ENCODE measurements at places on chromosomes 12 and 14.

GRCh38 chr14:67477926-67478799 is 10.4 kb downstream of the TMEM229B start:
- no peak for DNase-seq

DNA sequence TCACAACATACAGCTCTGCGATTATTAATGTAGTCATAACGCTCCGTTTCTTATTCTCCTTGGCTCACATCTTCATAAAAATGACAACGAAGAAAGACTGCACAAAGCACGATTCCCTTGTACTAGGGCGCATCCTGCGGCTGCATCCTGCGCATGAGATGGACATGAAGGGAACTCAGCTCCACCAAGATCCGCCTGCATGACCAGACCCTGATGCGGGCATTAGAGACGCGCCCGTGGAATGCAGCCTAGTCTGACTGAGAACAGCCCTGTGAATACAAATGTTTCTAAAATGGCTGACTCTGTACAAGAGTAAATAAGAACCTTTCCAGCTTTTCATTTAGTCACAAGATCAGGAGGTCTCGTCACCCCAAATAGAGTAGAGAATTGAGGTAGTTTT is 422.2 kb downstream of the NOVA1 start:
- no peak for DNase-seq

DNA sequence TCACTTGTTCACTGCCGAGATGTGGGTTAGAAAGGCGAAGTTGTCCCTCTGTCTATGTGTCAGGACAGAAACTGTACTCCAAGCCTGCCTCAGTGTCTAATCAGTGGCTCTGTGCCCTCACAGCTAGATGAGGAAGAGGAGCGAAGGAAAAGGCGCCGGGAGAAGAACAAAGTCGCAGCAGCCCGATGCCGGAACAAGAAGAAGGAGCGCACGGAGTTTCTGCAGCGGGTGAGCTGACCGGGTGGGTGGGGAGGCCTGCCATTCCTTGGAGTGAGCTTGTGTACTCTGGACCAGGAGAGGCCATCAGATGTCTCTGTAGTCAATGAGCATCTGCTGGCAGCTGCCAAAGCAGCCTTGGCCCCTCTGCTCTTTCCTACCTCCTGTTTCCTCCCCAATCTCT is 33.5 kb downstream of the JDP2 start:
- DNase-seq = no peak

DNA sequence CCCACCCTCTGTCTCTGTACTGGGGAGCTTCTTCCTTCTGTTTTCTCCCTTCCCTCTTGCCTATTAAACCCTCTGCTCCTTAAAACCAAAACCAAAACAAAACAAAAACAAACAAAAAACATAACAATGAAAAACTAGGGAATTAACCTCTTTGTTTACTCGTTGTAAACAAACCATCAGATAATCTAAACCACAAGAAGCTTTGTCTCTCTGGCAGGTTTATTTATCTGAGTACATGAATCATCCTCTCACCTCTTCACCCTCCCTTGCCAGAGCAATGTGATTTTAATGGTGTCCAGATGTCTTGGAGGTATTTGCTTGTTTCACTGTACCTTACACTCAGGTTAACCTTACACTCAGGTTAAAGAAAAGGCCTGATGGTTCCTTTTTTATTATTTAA is 66.1 kb downstream of the DYRK2 start:
- no peak for DNase-seq

GRCh38 chr14:62854951-62855350 is 190.3 kb downstream of the KCNH5 start:
- DNase-seq = no peak

- no peak for DNase-seq
Measured at GRCh38 chr12:124622764-124623163, 55.4 kb upstream of the NCOR2 start.

DNA sequence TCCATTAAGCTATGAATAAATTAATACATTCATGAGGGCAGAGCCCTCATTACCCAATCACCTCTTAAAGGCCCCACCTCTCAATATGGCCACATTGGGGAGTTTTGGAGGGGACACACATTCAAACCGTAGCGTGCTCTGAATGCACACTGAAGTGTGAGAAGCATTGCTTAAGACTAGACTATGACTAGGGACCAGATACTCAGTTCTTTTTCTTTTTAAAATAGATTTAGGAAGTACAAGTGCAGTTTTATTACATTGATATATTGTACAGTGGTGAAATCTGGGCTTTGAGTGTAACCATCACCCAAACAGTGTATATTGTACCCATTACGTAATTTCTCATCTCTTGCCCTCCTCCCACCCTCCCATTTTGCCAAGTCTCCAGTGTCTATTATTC is 21.0 kb upstream of the JDP2 start:
- DNase-seq = no peak

GRCh38 chr12:76706761-76707160 is 57.2 kb upstream of the ZDHHC17 start:
- no peak for DNase-seq

- DNase-seq = no peak
Measured at GRCh38 chr12:3042394-3042793, 34.8 kb upstream of the TSPAN9 start.

- no peak for DNase-seq
Measured at GRCh38 chr14:50091240-50091913, 25.0 kb downstream of the VCPKMT start.

DNA sequence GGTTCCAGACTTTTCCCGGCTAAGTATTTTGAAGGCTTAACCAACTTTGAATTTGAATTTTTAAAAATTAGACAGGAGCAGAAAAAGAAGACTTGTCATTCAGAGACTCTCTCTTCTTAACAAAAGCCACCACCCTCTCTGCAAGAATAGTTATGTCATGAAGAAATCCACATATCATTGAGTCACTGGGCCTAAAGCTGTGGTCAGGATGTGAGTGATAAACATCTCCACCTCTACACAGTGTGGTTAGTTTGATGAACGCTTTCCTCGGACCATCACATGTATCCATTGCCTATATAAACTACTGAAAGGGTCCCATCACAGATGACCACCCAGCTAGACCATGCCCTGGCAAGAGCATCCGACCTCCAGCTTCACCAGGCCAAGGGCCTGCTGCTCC is 226.1 kb downstream of the KSR2 start:
- no peak for DNase-seq

- DNase-seq = no peak
Measured at GRCh38 chr12:14995583-14996425, 23.0 kb downstream of the PDE6H start.

GRCh38 chr12:131131808-131132117 is 178.1 kb downstream of the ADGRD1 start:
- no peak for DNase-seq

GRCh38 chr12:127507341-127507740 is 759.6 kb upstream of the TMEM132C start:
- no peak for DNase-seq

DNA sequence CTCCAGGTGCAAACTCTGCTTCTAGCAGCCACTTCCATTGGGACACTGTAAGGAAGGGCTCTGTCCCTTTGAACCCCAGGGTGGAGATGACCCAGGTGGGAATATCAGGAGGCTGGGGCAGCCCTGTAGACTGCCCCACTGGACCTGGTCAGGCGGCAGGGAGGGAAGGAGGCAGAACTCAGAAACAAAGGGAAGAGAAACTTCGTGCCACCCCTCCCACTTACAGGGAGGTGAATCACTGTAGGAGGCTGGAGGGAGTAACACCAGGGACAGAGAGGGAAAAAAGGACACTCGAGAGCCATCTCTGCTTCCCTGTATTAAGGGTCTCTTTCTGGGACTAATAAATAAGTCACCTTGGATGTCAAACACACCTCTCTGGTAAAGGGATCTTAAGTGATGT is 37.4 kb downstream of the ISCA2 start:
- no peak for DNase-seq

DNA sequence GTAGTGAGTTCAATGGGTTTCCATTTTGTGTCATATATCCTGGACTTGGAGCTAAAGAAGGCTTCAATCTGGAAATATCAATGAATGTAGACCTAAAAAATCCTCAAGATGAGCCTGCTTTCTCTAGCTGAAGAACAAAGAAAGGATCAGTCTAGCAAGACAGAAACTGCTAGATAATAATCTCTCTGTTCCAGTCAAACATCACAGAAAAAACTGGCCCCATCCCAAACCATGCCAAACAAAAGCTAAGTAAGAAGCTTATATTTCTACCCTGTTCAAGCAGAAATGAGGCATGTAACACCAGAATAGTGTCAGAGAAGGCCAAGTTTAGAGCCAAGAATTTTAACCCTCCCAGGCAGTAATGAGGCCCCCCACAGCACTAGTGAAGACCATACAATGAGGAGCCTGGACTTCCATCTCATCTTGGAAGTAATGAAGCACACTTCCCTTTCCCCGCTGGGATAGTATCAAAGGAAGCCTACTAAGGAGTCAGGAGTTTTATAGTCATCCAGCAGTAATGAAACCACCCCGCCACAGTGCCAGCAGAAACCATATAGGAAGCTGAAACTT is 95.8 kb downstream of the NELL2 start:
- no peak for DNase-seq

- peak; percentile 65 for DNase-seq
Measured at GRCh38 chr14:35287431-35288013, 4.7 kb upstream of the PSMA6 start.

GRCh38 chr12:67067453-67068203 is 201.5 kb upstream of the CAND1 start:
- DNase-seq = no peak

DNA sequence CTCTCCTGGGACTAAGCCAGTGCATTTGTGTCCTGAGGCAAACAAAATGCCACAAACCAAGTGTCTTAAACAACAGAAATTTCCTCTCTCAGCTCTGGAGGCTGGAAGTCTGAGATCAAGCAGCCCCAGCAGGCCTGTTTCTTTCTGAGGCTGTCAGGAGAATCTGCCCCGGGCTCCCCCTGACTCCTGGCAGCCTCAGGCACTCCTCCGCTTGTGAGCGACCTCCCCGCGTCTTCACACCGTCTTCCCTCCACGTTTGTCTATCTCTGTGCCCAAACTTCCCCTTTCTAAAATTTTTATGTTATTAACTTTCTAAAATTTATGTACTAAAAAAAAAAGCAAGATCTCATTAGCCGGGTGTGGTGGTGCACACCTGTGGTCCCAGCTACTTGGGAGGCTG is 59.7 kb downstream of the RIMBP2 start:
- no peak for DNase-seq

DNA sequence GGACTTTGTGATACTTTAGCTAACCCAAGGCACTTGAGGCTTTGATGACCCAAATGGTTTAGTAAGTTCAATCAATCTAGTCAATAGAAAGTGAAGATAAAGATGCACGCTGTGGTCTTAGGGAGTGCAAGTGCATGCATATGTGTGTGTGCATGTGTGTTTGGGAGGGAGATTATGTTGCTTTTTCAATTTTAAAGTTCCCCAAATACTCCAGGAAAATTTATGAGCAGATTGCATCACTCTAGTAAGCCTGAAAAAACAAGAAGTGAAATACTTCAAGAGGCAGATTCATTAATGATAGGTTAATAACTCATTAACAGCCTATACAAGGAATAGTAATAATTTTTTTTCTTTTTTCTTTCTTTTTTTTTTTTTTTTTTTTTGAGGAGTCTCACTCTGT is 12.4 kb upstream of the SIX1 start:
- DNase-seq = no peak

DNA sequence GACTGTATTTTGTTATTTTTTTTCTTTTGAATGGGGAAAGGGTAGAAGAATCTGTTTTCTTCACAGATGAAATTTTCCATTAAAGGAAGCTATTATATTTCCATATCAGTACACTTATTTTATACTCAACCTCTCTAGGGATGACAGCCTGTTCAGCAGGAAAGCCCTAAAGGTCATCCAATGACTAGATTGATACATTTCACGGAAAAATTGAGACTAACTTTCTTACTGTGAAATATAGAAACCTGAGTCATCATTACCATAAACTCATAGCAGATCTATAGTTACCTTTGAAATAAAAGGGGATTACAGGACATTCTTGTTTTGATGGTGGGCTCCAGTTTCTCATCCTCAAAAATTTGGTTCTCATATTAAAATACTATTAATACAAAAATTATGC is 36.1 kb upstream of the PTCSC3 start:
- no peak for DNase-seq

- DNase-seq = no peak
Measured at GRCh38 chr12:27534060-27534764, 10.2 kb downstream of the PPFIBP1 start.

DNA sequence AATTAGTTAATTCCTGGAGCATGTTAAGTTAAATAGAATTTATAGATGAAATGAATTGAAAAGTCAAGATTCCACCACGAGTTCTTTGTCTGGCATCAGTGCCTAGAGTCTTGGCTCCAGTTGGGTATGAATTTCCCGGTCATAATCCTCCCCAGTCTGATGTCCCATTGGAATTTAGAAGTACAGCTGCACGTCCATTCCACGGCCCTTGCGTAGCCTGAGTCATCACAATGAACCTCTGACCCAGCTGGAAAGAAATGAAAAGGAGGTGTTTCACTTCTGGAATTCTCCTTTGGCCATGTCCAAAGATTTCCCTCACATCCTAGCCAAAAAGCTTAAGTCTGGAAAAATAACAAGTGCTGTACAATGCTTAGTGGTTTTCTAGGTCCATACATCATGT is 122.7 kb downstream of the KICS2 start:
- DNase-seq = no peak

- DNase-seq = peak; percentile 67
Measured at GRCh38 chr12:56007564-56008559, 10.8 kb downstream of the SUOX start.

DNA sequence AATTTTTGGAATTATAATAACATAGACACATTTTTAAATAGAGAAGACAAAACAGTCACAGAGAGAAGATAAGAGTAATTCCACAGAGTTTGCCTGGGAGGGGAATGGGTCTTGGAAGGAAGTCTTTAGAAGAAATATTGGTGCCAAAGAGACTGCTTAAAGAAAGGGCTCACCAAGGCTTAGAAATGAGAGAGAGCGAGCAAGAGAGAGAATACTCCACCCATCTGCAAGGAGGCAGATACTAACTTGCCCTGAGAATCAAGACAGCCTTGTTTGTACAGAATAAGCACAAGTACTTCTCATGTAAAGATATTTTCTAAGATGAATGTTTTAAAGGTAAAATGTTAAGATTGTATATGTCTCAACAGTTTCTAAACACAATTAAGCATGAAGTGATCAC is 165.5 kb downstream of the SLC38A4 start:
- DNase-seq = no peak

- DNase-seq = no peak
Measured at GRCh38 chr12:19646599-19646998, 207.3 kb downstream of the AEBP2 start.

GRCh38 chr12:51855586-51856428 is 7.3 kb upstream of the FIGNL2 start:
- no peak for DNase-seq

DNA sequence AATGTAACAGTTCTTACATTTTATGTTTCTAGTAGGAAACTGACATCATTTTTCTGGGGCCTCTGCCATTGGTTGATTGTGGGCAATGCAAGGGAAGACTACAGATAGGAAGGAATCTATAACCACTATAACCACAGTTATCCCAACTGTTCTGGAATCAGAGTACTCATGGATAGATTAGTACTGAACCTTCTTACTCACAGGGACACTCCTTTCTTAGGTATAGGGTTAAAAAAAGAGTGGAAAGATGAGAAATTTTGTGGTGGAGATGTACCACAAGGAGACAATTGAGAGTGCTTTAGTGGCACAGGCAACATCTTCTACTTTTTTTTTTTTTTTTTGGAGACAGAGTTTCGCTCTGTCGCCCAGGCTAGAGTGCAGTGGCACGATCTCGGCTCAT is 21.0 kb downstream of the TMEM116 start:
- no peak for DNase-seq
